Brain (organoid and tissue), 16 donors: ENCODE measurements at places on chromosomes 7 and 10. TPM values are rescaled to one million over a fixed set of nuclear protein-coding genes. Genes with fewer than 3 reads are reported as not detected.
A peak's percentile ranks its signal among the peaks of the same experiment; 100 is the strongest.

Gene PHYH
- polyA plus RNA-seq: 37.0 TPM

Gene ACSL5
- polyA plus RNA-seq: 5.0 TPM

Gene OPN4
- polyA plus RNA-seq: 0.27 TPM

Gene OPALIN
- 31.9 TPM for polyA plus RNA-seq

Gene GIMAP4
- polyA plus RNA-seq: 8.7 TPM

Gene CALML5
- not detected for polyA plus RNA-seq

Gene TMEM273
- polyA plus RNA-seq: 7.4 TPM

Gene TCERG1L
- 7.8 TPM for polyA plus RNA-seq

Gene STRIP2
- polyA plus RNA-seq: 1.2 TPM

Gene INMT
- polyA plus RNA-seq: 1.2 TPM

Gene BLNK
- polyA plus RNA-seq: 1.0 TPM

Gene ATP6V0A4
- polyA plus RNA-seq: 0.27 TPM

Gene CYP3A5
- not detected for polyA plus RNA-seq

- no peak for DNase-seq
Observed at GRCh38 chr10:77911535-77912123, 14.9 kb downstream of the DLG5 start.

DNA sequence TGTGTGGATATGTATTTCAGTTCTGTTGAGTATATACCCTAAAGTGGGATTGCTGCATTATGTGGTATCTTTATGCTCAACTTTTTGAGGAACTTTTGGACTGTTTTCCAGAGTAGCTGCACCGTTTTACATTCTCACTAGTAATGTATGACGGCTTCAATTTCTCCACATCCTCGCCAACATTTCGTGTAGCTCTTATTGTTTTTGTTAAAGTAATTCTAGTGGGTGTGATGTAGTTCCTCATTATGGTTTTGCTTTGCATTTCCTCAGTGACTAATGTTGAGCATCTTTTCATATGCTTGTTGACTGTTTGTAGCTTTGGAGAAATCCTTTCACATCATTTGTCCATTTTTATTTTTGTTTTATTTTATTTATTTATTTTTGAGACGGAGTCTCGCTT lies 4.5 kb downstream of the STMP1 start:
- DNase-seq: no peak

- no peak for DNase-seq
Observed at GRCh38 chr7:140056431-140057142, 6.2 kb downstream of the PARP12 start.

DNA sequence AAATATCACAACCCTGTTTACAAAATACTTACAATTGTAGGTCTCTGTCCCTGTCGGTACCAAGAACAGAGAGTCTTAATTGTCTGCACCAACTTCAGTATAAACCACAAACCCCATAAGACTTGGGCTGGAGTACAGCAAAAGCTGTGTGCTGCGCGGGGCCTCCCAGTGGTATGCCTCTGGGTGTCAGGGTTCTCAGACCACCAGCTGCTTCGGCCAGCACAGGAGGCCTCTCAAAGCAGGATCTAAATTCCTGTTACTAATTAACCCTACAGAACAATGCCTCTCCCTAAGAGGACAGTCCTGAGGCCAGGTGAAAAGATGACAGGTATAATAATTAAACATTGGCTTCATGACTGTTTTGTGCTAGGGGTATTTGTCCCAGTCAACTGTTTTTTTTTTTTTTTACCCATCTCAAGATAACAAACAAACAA lies 957 bp upstream of the SVIL start:
- no peak for DNase-seq

GRCh38 chr7:30184791-30185487 lies 50.2 kb downstream of the MTURN start:
- DNase-seq: no peak

DNA sequence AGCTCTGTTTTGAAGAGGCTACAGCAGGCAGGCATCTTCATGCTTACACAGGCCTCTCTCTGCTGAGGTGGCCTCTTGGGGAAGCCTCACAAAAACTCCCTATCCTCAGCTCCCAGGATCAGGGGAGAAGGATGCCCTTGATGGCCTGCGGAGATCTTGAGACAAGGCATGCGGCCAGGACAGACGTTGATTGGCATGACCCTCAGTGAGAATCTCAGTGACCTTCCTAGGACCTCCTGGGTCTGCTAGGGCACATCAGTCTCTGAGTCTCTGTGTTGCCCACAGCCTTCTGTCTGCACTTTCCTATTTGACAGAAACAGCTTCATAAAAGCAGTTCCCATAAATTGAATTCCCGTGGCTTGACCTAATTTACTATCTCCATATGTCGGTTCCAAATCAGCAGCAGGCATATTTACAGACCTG lies 1005.8 kb upstream of the C7orf33 start:
- DNase-seq: peak; percentile 60

- DNase-seq: no peak
Observed at GRCh38 chr10:12401466-12401865, 52.1 kb downstream of the CAMK1D start.

GRCh38 chr7:105277341-105277740 lies 111.4 kb downstream of the SRPK2 start:
- no peak for DNase-seq

GRCh38 chr7:24773646-24774045 lies 16.4 kb upstream of the GSDME start:
- no peak for DNase-seq

DNA sequence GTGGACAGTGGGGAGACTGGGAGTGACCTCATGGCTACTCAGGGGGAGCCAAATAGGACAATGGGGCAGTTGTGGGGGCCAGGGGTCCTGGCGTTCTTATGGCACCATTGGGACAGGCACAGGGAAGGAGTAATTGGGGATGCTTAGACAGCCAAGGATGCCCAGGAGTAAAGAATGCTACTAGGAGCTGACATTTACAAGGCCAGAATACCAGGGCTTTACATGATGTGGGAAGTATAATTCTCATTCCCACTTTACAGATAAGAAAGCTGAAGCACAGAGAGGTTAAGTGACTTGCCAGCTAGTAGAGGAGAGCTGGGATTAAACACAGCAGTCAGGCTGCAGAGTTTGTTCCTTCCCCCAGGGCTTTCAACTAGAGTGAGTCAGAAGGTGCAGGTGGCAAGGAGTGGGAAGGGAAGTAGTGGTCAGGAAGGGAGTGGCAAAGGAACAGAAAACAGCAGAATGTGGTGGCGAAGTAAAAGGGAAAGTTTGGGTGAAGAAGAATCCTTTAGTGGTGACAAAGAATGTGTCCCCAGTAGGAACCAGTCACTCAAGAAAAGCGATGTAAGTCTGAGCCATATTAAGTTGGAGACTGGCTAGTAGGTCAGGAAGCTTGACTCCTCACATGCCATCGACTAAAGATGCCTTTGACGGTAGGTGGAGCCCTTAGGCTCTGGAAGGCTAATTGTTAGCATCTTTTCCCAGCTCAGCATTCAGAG lies 32.8 kb downstream of the CPVL start:
- no peak for DNase-seq

DNA sequence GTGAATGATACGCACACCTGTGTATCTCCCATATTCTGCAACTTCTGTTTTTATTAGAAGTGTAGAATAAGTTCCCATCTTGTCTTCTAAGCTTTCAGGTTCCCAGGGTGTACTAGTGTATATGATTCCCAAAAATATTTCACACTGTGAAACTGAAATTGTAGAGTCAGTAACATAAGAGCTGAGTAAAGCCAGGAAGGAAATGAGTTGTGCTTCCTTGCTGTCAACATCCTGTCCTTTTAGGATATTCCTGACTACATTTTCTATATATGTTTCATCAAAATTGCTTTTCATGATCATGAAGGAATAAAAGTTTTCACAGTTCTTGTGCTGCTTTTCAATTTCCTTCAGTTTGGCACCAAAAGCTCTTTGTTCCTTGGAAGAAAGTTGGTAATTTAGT lies 15.2 kb downstream of the SAMD9L start:
- DNase-seq: no peak

GRCh38 chr7:20206104-20206896 lies 10.9 kb downstream of the MACC1 start:
- no peak for DNase-seq

DNA sequence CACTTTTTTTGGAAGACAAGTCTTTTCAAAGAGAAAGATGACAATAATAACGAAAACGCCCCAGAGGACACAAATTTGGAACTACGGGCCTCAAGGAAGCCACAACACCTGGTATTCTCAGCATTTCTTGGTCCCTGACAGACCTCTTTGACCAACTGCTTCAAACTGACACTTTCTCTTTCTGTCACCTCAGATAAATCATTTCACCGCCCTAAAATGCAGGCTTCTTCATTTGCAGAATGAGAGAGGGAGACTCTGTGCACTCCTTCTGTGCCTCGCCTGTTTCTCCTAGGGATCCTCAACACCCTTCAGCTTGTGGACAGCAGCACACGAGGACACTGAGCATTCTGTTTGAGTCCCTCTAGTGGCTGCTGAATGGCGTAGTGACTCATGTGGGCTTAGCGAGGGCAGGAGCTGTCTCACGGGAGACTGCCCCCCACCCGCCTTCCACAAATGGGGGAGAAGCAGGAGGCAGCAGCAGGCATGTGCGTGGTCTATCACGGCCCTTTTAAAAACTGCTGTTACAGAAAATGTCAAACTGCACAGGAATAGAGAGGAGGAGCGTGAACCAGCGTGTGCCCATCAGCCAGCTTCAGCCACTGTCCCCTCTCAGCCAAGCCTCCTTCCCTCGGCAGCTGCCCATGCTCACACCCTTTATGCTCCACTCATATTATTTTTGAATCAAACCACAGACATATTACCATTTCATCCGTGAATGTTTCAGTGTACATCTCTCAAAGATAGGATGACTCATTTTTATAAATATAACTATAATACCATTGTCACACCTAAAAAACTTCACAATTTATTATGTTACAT lies 41.4 kb downstream of the GSDME start:
- peak; percentile 59 for DNase-seq

DNA sequence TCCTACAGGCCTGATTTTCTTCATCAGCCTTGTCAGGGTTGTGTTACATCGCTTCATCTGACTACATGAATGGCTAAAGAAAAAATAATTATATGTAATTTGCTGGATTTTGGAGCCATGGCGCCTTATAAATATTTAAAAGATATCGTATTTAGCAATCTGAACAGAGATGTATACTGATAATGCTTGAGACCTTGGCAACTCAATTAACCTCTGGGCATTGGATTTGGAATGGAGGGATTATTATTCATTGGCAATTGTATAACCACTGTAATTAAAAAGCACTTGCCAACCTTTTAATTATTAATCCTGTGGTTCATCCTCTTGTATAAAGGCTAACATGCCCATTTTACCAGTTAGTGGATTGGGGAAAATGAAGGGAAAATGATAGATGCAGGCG lies 745.1 kb downstream of the CNTNAP2 start:
- no peak for DNase-seq

DNA sequence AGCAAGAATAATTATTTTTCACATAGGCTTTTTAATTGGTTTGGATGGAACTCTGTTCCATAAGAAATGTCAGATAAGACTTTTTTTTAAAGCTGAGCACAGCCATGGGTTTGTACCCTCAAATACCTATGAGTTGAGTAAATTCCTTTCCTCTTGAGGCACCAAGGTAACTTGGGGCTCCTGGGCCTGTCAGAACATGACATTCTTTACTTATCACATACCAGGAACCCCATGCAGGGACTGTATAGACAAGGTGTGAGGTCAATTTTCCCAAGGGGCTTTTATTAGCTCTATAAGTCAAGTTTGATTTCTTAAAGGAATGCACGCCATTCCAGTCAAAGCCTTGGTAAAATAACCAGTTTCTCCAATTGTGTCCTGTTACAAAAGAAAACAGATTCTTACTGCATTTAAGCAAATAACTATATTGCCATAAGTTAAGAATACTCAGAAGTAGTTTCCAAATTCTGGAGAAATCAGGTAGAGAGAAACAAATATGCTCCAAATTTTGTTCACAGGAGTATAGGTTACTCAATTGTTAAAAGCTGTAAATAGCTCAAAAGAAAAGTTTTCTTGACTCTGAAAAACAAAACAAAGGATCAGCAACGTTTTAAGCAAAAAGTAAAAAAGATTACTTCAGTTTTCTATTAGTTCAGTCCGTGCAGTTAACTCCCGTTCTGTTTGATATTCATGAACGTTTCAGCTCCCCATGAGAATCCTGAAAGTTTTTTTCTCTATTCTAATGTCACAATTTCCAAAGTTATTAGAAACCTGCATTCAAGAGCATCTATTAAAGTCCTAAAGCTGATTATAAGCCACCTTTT lies 167.5 kb upstream of the NAMPT start:
- no peak for DNase-seq

- DNase-seq: no peak
Observed at GRCh38 chr7:43076189-43076605, 36.2 kb upstream of the HECW1 start.

- no peak for DNase-seq
Observed at GRCh38 chr7:130139193-130139960, 65.8 kb downstream of the TMEM209 start.

DNA sequence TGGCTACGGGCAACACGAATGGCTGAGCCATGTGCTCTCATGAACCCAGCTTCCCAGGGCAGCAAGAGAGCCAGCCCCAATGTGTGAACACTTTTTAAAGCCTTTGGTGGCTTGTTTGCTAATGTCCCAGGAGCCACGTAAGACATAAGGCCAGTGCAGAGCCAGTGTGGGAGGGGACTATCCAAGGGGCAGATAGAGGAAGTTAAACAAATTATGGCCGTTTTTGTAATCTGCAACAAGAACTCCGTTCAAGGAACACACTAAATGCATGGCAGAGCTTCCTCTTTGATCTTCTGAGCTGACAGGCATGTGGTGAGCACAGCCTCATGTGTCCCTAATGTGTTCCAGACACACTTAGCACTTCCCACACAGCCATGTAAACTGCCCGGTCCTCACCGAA lies 133.3 kb downstream of the TEX36 start:
- no peak for DNase-seq

GRCh38 chr7:70371652-70372051 lies 760.3 kb upstream of the GALNT17 start:
- no peak for DNase-seq

DNA sequence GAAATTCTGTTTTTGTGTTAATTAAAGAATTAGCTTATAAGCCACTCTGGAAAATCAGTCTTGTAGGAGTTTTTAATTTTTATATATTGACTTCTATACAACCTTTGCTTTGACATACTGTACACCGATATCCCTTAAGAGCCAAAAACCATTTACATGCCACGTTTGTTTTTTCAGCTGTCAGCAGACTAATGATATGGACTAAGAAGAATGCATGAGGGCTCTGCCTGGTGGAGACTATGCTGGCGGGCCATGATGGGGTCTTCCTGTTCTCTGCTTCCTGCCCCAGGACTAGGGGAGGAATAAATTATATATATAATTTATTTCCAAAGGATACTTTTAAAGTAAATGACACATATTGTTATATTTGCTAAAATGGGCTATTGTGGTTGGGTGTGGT lies 96.3 kb downstream of the CDK14 start:
- no peak for DNase-seq

GRCh38 chr10:47060356-47060755 lies 149.1 kb downstream of the PTPN20 start:
- DNase-seq: no peak

DNA sequence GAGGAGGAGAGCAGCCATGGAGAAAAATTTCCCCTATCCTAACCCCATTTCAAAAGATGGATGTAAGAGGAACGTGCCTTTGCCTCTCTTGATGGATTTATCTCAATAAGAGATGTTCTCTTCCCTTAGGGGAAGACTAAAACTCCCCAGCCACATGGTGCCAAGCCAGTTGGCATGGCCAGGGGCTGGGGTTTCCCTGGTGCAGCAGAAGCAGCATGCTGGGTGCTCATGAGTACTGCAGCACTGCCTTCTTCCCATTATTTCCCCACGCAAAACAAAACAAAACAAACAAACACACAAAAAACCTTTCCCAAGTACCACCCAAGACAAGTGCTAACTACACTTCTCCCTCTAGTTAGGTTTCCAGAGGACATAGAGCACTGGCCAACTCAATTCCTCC lies 97.2 kb downstream of the DOCK4 start:
- no peak for DNase-seq

- DNase-seq: no peak
Observed at GRCh38 chr10:120749856-120750566, 101.2 kb upstream of the WDR11 start.
